ENCODE measurements at places on chromosomes 16 and 17. TPM values are rescaled to one million over a fixed set of nuclear protein-coding genes. Genes with fewer than 3 reads are reported as not detected.

Gene KRTAP4-1
- total RNA-seq = not detected

Gene RASD1
- total RNA-seq = 0.34 TPM

Gene MYOCD
- 7.9 TPM for total RNA-seq

Gene NDRG4
- total RNA-seq = 1.1 TPM

Gene TLCD1
- 12.5 TPM for total RNA-seq

- no peak for DNase-seq
These were observed 45.6 kb downstream of the CHD9NB start for GRCh38 chr16:53007095-53007494.

DNA sequence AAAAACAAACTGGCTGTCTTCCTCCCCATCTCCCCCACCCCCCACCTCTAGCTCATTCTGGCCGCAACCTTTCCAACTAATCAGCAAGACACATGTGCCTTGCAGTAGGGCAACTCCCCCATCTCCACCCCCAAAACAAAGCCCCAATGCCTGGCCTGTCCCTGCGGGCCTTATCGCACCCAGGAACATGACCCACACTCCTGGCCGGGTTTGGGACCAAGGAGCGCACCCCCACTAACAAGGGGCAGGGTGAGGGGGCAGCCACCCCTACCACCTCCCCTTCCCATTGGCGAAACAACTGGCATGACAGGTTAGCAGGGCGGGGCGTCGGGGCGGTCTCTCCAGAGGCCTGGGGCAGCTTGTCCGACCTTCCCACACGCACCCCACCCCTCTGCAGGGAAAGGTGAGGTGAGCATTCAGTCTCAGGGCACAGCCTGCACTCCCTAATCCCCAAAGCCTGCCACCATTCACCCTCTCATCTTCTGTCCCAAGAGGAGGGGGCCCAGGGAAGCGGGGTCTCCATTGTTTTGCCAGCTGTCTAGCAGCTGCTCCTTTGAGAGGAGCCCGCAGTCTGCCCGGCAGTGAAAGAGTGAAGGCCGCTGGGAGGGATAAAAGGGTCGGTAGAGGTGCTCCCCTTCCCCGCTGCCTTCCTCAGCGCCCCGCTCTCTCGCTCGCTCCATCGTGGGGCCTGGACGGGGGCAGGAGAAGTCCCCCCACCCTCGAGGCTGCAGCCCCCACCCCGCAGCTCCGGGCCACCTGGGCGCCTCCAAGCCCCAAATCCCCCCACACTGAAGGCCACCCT lies 765 bp downstream of the MYO18A start:
- no peak for DNase-seq

GRCh38 chr16:68695575-68695974 lies 41.5 kb upstream of the CDH1 start:
- DNase-seq = no peak

DNA sequence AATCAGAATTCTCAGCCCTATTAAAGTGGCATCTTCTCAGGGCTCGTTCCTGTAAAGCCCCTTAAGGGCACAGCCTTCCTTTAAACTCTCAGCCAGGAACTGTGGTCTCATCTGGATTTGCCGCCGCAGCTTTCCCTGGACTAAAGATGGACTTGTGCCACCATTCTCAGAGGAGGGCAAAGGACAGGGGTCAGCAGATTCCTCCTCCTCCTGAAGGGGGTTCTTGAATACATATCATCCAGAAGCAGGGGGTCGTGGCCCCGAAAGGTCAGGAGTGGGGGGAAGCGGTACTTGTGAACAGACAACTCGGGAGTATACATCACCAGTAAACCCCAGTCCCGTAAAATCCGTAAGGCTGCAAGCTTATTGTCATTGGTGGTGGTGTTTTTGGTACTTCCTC lies 174.8 kb downstream of the RPTOR start:
- DNase-seq = no peak

DNA sequence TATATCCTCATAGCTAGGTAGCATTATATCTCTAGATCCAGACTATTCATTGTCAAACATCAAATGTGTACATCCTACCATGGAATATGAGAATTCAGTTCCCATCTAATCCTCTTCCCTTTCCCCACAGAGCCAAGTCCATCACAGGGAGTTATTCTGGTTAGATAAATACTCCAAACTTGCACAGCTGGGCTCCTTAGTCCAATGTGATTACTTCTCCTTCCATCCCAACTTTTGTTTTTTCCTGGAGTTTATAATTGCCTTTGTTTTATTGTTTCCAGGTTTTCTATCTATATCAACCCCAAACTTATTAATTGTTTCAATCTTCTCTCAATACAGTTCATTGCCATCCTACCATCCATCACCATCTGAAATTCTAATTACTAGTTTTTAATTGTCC lies 59.9 kb downstream of the MYH11 start:
- no peak for DNase-seq

DNA sequence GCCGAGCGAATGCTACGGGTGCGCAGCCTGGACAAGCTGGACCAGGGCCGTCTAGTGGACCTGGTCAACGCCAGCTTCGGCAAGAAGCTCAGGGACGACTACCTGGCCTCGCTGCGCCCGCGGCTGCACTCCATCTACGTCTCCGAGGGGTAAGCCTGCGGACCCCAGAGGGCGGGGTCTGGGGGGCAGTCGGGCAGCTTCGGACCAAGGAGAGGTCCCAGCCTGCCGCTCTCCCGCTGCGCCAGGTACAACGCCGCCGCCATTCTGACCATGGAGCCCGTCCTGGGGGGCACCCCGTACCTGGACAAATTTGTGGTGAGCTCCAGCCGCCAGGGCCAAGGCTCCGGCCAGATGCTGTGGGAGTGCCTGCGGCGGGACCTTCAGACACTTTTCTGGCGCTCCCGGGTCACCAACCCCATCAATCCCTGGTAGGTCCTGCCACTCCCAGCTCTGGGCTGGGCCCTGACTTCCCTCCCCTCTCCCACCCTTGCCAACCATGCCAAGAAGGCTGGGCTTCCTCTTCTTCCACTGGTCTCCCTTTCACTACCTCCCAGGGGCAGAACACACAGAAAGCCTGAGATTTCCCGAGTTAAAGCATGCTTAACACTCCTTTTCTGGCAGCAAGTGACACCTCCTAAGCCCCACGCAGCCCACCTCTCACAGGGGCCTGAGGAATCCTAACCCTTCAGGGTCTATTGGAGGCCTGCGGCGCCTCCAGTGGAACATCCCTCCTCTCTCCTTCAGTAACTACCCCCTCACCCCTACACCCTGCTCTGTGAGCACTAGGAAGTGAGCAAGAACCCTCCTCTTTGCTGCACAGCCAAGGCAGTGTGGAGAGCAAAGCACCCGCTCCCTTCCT lies 3.2 kb downstream of the NAGS start:
- no peak for DNase-seq

- no peak for DNase-seq
These were observed 743.6 kb downstream of the KCNJ2 start for GRCh38 chr17:70912716-70913485.

DNA sequence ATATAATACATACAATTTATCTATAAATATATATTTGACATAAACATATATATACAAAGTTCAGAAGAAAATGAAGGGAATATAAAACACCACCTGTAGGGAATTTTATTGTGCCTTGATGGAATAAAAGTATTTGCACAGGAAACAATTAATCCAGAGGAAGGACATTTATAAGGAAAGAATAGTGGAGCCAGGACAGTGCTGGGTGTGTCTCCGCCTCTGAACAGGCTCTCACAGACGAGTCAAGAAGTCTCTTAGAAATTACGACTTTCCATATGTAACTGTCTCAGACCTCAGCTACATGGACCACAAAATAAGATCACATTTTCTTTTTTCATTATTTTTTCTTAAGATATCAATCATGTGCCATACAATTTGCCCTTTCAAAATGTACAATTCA lies 93.9 kb downstream of the TMEM114 start:
- DNase-seq = no peak

GRCh38 chr16:51763072-51763661 lies 612.1 kb upstream of the SALL1 start:
- no peak for DNase-seq

- DNase-seq = no peak
These were observed at the start of gene SEBOX for GRCh38 chr17:28364665-28365363. TSS of gene SEBOX (minus strand) at chr17:28365199. CDS start at chr17:28365151, 48 bp downstream.
